ENCODE measurements at places on chromosomes 2 and 18.

DNA sequence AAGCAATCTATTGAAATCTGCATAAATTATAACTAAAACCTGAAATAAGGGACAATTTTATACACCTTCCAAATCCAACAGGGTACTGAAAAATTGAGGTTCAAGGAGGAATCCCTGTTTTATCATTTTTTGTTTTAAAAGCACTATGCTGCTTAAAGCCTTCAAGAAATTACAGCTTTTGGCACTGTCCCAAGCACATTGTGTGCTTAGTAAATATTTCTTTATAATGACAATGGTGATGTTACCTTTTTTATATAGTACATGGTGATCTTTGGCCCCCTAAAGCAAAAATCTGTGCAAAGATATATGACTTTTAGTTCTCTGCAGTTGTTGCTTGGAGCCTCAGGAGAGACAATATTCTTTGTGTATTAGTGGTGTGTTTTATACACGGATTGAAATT is 71.6 kb upstream of the EFEMP1 start:
- no peak for DNase-seq

DNA sequence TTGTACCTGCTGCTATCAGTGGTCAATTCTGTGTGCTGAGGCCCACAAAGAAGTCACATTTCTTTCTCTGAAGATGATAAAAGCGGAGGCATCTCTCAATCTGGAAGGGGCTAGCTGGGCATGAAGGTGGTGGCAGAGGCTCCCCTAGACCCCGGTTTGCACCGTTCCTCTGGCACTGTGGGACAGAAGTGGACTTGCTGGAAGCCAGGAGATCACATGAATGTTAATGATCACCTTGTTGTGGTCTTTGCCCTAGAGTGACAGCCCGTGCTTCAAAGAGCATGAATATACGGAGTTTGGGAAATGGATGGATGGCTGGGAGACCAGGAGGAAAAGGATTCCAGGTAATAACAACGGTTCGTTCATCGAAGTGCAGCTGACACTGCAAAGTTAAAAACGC is 20.2 kb downstream of the ALLC start:
- no peak for DNase-seq

GRCh38 chr18:72056171-72056570 is 488.0 kb downstream of the CBLN2 start:
- peak; percentile 16 for DNase-seq

- DNase-seq, result no peak
These were observed 478.8 kb downstream of the PLCL1 start for GRCh38 chr2:198283146-198283545.

DNA sequence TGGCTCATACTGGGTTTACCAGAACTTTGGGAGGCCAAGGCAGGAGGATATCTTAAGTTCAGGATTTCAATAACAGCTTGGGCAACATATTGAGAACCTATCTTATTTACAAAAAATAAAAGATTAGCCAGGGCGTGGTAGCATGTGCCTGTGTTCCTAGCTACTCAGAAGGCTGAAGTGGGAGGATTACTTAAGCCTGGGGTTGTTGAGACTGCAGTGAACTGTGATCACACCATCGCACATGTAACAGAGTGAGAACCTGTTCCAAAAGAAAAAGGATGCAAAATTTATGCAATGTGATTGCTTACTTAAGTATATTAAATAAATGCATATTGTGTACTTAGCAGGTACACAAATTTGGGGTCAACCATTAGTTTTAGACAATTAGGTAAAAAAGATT is 768.9 kb upstream of the CDH7 start:
- no peak for DNase-seq

GRCh38 chr2:143697744-143698143 is 568.5 kb downstream of the ARHGAP15 start:
- DNase-seq, result no peak

GRCh38 chr2:200350850-200351285 is 44.4 kb downstream of the SPATS2L start:
- no peak for DNase-seq

Data from NCI-H1092 (cell line).